Erythroblast (primary cell): ENCODE measurements at places on chromosomes 3 and 15.

DNA sequence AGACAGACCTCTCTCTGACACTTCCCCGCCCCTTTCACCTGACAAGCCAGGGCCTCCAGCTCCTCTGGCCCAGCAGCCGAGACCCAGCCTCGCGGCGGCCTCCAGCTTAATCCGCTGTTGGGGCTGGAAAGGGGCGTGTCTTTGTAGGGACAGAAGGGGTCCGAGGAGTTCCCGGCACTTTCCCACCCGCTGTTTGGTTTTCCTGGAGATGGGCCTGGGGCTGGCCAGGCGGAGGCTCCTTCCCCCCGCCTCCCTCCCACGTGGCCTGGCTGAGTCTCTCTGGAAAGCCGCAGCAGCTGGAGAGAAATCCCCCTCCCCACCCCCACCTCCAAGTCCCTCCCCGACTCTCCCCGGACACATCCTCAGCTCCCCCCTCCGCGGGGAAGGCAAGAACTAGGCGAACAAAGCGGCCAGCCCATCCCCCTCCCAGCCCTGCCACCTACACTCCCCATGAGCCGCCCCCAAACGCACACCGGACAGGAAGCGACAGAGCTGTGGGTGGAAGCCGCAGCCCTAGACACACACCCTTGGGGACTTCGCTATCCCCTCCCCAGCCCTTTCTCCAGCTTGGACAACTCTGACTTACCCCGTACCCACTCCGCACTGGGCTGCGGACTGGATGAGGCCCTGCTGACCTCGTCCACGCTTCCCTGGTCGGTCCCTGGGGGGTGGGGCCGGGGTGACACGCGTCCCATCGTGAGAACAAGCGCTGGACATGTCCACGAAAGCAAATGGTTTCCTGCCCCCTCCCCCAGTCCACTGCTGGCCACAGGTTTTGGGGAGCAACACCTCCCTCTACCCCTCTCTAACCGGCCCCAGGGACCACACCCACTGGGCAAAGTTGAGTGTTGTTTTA is 1.2 kb downstream of the IGDCC4 start:
- DNase-seq: no peak

DNA sequence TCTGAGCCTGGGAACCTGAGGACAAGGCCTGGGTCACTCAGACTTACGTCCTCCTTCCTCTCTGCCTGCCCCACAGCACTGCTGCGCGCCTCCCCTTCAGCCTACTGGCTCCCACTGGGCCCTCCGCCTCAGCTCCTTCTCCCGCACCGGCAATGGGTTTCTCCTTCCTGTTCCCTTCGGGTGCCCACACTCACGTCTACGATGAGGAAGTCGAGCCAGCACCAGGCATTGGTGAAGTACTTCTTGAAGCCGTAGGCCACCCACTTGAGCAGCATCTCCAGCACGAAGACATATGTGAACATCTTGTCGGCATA is 70.0 kb downstream of the EXOG start:
- no peak for DNase-seq

DNA sequence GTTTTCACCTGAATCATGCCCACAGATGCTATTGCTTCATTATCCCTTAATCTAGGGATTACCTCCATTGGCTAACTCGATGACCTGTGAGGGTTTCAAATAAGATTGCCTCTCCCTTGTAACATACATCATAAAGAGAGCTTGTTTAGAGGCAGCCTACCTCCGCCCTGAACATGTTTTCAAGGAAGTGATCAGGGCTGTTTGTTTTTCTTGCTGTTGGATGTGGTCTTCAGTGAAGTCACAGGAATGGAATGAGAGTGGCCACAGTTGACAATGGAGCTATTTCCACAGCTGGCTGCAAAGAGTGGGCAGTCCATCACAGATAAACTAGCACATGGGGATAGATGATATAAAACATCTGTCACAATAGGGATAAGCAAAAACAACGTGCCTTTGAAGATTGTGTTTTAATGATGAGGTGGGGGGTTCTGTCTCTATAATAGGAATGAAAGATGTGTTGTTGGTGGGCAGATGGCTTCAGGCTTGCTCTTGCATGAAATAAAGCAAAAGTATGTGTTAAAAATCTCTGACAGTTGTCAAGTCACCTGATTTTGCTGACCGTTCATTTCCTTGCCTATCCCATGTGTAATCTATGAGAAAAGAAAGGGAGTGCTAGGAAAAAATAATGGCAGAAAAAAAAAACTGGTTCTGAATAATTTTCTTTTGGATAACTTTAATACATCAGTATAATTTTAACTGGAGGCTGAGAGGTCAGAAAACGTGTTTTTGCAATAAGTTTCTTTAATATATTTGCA is 642.3 kb downstream of the RBMS3 start:
- DNase-seq: no peak

DNA sequence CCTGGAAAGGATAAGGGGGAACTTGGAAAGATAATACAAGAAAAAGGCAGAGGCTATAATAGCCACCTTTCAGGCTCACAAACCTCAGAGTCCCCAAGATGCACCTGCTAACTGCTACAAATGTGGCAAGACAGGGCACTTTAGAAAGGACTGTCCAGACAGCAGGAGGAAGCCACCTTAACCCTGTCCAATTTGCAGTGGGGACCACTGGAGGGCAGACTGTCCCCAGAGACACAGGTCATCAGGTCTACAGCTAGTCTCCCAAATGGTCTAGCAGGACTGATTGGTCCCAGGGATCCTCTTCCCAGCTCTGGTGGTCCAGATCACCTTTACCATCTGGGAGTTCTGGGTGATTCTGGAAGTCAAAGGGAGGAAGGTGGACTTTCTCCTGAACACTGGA is 882.5 kb upstream of the GBE1 start:
- DNase-seq: no peak

GRCh38 chr3:13484851-13485590 is 4.9 kb downstream of the HDAC11 start:
- DNase-seq: peak; percentile 94

DNA sequence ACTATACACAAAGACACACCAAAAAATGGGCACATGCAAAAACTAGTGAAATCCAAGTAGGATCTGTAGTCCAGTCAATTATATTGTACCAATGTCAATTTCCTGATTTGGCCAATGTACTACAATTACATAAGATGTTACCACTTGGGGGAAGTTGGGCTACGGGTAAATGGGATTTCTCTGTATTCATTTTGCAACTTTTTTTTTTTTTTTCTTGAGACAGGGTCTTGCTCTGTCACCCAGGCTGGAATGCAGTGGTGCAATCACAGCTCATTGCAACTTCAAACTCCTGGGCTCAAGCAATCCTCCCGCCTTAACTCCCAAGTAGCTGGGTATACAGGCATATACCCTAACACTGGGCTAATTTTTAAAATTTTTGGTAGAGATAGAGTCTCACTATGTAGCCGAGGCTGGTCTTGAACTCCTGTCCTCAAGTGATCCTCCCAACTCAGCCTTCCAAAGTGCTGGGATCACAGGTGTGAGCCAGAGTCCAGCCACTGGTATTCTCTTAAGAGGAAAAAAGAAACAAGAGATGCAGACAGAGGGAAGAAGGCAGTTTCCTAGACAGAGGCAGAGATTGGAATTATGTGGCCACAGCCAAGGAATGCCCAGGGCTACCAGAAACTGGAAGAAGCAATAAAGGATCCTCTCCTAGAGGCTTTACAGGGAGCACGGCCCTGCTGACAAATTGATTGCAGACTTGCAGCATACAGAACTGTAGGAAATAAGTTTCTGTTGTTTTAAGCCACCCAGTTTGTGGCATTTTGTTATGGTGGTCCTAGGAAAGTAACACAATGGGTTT is 33.3 kb downstream of the TFDP2 start:
- DNase-seq: no peak

GRCh38 chr3:75082845-75083244 is 468.4 kb upstream of the CNTN3 start:
- DNase-seq: no peak

DNA sequence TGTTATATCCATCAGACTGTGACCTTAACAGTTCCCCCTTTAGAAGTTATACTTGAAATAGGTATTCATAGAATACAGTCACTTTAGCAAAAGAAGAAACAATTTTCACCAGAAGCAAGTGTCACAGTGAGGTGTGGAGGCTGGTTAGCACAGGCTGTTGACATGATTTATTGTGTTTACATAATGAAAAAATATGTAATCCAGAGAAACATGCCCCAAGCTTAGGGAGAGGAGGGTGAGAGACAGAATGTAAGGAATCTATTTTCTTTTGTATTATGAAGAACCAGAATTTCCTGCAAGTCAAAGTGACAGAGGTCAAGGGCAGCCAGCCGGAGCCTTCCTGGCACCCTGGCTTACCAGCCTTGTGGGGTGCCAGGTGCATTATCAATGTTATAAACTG is 4.0 kb downstream of the IL12A start:
- DNase-seq: no peak

GRCh38 chr15:63190769-63191649 is 1.6 kb downstream of the RAB8B start:
- DNase-seq: peak; percentile 42

GRCh38 chr15:63601026-63601703 is 4.0 kb downstream of the FBXL22 start:
- DNase-seq: peak; percentile 65

DNA sequence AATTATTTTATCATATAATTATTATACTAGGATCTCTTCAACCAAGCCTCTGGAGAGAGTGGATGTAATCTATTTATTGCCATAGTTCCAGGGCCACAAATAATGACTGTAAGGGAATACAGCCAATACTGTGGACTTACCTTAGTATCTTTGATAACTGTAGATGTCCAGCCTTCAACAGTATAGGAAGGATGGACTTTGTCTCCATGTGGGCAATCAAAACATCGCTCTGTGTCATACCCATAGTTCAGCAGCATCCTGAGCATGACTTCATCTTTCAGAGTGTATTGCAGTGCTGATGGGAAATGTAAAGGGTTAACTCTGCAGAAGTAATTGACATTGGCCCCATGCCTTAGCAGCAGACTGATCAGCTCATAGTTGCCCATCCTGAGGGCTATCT is 14.2 kb downstream of the ASB14 start:
- DNase-seq: no peak

- no peak for DNase-seq
Measured at GRCh38 chr3:123552095-123552714, 32.6 kb downstream of the HACD2 start.

DNA sequence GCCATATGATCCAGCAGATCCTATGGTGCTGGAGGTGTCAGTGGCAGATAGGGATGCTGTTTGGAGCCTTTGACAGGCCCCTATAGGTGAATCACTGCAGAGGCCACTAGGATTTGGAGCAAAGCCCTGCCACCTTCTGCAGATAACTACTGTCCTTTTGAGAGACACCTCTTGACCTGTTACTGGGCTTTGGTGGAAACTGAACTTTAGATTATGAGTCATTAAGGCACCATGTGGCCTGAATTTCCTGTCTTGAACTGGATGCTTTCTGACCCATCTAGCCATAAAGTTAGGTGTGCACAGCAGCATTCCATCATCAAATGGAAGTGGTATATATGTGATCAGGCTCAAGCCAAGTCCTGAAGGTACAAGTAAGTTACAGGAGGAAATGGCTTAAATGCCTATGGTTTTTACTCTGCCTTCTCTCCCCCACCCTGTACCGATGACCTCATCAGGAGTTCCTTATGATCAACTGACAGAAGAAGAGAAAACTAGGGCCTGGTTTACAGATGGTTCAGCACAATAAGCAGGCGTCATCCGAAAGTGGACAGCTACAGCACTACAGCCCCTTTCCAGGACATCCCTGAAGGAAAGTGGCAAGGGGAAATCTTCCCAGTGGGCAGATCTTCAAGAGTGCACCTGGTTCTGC is 565.6 kb upstream of the AGTR1 start:
- DNase-seq: no peak

GRCh38 chr3:138907539-138907938 is 39.4 kb downstream of the FOXL2 start:
- DNase-seq: no peak

- no peak for DNase-seq
Measured at GRCh38 chr3:165624761-165625160, 212.5 kb downstream of the BCHE start.

DNA sequence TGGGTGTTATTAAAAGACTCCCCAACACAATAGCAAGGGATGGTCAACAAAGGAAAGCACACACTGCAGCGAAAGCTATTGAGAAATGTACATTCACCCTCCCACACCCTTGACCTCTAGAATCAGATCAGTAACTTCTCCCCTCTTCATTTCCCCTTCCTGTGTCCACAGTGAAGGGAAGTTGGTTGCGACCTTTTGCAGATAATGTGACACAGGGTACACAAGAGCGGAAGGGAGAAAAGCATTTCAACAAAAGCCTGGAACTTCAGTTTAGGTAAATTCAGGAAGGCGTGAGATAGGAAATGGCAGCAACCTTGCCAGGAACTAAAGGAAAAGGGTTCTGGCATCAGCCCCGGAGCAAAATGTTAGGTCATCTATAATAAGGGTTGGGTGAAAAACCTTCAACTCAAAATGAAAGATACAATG is 899.8 kb downstream of the MCTP2 start:
- no peak for DNase-seq

DNA sequence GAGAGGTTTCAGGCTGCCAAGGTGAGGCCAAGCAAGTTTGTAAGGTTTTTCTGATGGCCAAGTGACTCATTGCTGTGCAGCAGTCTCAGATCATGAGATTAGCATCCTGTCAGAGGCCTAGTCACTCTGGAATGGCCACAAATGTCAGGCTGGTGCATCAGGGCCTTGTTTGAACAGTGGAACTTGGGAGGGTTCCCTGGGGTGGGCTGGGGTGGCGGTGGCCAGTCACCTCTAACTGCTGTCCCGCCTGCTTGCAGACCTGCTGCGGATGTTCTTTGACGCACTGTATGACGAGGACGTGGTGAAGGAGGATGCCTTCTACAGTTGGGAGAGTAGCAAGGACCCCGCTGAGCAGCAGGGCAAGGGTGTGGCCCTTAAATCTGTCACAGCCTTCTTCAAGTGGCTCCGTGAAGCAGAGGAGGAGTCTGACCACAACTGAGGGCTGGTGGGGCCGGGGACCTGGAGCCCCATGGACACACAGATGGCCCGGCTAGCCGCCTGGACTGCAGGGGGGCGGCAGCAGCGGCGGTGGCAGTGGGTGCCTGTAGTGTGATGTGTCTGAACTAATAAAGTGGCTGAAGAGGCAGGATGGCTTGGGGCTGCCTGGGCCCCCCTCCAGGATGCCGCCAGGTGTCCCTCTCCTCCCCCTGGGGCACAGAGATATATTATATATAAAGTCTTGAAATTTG is 2.8 kb upstream of the FAM131A start:
- DNase-seq: peak; percentile 71

DNA sequence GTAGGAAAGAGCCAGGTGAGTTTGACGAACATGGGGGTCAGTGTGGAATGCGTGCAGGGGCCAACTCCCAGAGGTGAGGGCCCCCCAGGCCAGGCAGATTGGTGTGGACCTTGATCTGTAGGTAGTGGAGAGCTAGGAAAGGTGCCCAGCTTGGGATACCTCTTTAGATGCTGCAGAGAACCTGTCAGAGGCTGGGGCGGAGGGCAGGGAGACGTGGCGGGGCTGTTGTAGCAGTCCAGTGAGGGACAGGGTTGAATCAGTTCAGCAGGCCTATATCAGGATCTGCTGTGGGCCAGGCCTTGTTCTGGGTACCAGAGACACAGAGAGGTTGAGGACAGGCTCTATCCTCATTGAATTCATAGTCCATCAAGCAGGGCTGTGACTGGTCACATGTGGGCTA is 8.6 kb downstream of the SNX33 start:
- DNase-seq: no peak

- DNase-seq: no peak
Measured at GRCh38 chr3:59790241-59790640, 740.4 kb upstream of the CFAP20DC start.
